NCI-H446 (cell line): ENCODE measurements at places on chromosomes 16 and 17.

GRCh38 chr17:8149419-8150193, 2.6 kb downstream of the PER1 start:
- DNase-seq: no peak

GRCh38 chr17:39744075-39744835, 6.5 kb downstream of the GRB7 start:
- no peak for DNase-seq

DNA sequence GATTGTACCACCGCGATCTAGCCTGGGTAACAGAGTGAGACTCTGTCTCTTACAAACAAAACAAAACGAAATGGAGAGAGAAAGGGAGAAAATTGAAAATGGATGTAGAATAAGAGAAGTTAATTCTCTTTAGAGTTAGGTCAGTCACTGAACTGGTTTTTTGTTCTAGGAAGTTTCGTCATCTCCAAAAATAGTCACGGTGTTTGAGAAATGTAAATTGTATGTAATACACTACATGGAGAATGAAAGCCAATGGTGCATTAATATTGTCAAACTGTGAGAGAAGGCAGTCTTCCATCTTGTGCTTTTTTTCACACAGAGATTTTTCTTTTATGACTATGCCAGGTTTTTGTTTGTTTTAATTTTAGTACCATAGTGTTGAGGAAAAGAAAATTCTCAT, 145.9 kb downstream of the BCAS3 start:
- DNase-seq: no peak

GRCh38 chr16:84853534-84853933, 33.7 kb downstream of the CRISPLD2 start:
- no peak for DNase-seq

- DNase-seq: no peak
These were observed 5.2 kb upstream of the HID1 start for GRCh38 chr17:74977802-74978201.

- DNase-seq: no peak
These were observed 681 bp upstream of the TRAP1 start for GRCh38 chr16:3718019-3718391.

- DNase-seq: peak; percentile 63
These were observed 10.3 kb upstream of the TVP23A start for GRCh38 chr16:10828851-10829366.
